Inflammatory macrophage (primary cell): ENCODE measurements at places on chromosomes 3 and 15.

DNA sequence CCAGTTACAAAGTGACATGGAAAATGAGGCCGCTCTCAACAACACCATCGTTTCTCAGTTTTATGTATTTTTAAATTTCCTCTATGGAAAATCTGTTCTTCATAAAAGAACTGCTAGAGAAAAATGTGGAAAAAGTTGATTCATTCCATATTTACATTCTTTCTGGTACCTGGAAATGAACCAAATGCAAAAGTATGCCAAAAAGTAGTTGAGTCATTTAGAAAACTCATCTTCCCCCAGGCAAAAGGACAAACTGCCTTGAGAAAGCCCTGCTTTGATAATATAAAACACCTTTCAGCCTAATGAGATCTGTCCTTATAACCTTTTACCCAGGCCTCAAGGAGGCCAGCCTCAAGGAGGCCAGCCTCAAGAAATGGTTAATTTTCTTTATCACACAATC, 283.0 kb upstream of the VEPH1 start:
- no peak for DNase-seq

GRCh38 chr3:152359385-152360248, 90.9 kb downstream of the MBNL1 start:
- no peak for DNase-seq

DNA sequence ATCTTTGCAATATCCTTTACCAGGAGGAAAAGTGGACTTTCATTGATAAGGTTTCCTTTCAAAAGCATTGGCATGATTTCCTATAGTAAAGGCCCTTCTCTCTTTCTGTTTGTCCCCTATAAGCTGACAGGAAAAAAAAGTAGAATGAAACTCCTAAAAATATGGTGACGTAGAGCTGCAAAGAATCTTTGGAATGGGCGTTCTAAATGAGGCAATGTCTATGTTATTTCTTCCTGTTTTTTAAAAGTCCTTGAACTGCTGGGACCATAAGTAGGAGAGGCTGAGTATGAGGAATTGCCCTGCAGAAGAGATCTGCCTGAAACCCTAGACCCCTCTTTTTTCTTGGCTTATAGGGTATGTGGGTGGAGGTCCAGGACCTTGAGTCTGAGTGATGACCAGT, 17.2 kb downstream of the ST3GAL6 start:
- no peak for DNase-seq

GRCh38 chr15:69869291-69869690, 228.4 kb downstream of the TLE3 start:
- DNase-seq = no peak

GRCh38 chr3:119293105-119293870, 895 bp upstream of the ARHGAP31 start:
- DNase-seq = no peak

DNA sequence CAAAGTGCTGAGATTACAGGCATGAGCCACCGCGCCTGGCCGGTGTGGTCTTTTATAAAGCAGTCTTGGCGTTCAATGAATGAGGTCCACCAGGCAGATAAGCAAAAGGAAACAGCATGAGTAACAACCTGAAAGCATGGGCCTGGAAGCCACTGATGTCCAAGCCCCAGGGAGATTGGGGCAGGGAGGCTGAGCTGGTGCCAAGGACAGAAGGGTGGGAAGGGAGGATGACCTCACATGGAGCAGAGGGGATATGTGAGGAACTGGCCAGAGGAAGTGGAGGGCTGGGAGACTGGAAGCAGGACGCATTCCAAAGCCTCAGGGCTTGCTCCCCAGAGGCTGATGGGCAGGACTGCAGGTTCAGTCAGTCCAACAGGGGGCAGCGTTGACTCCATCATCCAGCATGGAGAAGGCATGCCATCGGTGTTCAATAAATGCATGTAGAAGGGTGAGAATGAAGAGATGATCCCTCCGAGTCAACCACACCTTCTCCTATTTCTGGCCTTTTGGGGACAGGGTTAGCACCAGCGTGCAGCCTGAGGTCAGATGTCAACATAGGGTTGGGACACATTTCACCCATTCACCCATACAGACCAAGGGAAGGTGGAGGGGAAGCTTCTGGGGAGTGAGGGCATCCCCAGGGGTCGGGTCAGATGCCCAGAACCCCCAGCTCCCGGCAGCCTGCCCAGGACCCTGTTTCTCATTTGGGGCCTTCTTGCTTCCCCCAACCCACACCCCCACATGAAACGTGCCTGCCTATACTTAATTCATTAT, 14.8 kb downstream of the MYL3 start:
- DNase-seq = peak; percentile 44

- DNase-seq = no peak
Measured at GRCh38 chr3:4503050-4503449, 9.9 kb downstream of the ITPR1 start.

DNA sequence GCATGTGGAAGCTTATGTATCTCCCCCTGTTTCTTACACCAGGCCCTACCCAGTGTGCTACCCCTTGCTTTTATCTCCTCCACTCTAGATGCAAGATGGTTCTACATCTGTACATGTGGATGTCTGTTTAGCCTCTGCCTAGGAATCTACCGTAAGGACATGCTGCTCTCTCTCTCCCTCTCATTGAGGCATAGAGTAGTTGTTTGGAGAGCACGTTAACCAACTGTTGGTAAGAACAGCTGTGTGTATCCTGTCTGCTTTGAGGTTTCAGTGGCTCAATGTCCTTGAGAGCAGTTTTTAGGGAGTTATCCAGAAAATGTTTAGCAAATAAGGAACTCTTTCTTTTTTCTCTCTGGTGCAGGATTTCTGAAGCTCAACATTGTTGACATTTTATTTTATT, 152.8 kb downstream of the DNAJB8 start:
- no peak for DNase-seq

DNA sequence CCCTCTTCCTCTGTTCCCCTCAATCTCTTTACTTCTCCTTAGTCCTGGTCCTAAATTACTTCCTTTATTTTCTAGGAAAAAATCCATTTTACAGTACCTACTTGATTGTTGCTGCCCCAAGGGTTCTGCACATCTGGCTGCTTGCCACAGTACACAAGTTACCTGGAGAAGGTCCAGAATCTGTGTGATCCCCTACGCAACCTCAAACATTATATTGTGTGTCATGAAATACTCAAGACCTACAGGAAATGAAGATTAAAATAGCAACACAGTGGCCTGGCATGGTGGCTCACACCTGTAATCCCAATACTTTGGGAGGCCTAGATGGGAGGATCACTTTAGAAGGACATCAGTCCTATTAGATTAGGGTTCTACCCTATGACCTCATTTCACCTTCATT, 48.7 kb downstream of the PRKAR2A start:
- DNase-seq = no peak

DNA sequence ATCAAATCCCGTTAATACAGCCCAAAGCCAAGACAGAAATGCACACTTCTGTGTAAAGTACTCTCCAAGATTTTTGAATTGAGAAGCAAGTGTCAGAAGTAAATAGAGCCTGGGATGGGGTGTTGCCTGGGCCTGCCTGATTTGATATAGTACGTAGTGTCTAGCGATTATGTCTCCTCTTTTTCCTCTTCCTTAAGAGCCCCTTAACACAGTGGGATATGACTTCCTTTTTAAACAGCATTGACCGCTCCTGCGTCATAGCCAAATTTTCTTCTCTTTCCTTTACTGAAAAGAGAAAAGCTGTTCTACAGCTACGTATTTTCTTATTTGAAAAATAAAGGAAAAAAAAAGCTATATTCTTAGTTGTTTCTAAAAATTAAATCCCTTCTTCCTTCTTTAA, 97.7 kb downstream of the PLCL2 start:
- DNase-seq = no peak

DNA sequence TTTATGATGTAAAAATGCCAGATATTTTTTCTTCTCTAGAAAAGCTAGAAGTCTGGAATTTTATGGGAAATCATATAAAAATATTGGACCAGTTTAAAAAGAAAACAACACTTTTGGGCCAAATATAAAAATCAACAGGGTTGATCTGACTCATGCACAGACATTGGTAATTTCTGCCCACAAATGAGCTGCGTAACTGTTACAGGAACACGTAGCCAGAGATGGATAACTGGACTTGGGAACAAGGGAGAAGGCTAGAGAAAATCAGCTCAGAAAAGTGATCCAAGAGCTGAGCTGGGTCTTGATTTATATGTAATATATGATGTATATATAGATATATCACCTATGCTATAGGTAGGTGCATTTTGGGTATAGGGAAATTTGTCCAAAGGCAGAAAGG, 36.8 kb upstream of the NAALADL2 start:
- no peak for DNase-seq

GRCh38 chr15:55318588-55319494, at the start of the genes PIGB and PIGBOS1:
Gene PIGB, plus strand, starts transcription at chr15:55319222. Its CDS starts 29 bp downstream, at chr15:55319251.
Gene PIGBOS1, minus strand, starts transcription at chr15:55319123. Its CDS starts 1,331 bp downstream, at chr15:55317792.
- DNase-seq = peak; percentile 92

DNA sequence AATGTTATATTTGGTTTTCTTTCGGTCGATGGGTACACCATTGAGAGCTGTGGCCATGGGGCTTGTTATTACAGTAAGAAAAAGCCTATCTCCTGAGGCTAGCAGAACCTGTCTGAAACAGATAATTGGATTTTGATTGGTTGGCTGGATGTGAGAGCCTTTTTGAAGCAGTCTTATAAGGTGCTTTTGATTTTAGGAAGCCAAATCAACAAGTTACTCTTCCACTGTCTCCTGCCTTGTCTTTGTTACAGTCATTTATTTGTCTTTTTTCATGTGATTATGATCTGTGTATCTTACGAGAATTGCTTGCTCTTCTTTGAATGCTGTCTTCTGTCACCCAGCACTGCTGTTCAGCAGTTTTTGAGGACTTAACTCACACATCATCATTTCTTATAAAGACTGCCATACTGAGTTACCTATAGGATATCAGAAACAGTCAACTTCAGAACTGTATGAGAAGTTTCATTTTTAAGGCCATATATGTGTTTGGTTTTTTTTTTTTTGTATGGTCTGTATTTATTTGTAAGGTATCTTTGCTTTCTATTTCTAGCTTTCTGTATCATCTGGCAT, 51.1 kb downstream of the MEF2A start:
- no peak for DNase-seq

DNA sequence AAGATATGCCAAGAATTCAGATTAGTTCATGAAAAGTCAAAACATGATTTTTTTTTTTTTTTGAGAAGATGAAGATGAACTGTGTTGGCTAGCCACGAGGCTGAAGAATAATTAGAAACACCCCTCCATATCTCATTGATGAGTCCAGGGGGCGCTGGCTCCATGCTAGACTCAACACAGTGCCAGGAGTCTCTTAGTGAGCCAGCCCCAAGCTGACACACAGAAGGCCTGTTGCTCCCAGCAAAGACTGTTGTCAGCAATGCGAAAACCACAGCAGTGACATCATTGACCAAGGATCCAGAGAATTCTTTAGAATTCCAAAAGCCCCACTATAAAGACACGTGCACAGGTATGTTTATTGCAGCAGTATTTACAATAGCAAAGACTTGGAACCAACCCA, 185.2 kb downstream of the ANXA2 start:
- no peak for DNase-seq

DNA sequence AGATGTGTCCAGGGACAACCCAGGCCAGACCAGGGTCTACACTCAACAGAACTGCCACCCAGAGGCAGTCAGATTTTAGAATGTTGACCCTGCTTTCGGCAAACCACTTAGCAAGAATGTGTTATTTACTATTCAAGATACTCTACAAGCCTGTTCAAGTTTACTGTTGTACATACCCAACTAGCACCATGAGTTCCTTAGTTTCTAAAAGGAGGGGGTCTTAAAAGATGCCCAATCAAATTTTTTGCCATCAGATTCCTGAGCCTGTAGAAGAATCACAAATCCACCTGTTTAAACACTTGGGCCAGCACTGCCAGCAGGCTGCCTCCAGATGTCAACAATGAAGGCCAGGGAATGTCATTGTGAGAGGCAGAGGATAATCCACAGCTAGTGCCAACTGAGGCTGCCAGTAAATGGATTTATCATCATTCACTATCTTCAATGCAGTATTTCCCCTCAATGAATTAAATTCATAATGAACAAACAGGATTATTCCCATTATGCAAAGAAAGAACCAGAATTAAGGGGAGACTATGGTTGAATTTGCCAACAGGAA, 43.5 kb upstream of the SNRPA1 start:
- DNase-seq = no peak

- DNase-seq = no peak
Measured at GRCh38 chr3:117761703-117762620, 1052.4 kb downstream of the TUSC7 start.

DNA sequence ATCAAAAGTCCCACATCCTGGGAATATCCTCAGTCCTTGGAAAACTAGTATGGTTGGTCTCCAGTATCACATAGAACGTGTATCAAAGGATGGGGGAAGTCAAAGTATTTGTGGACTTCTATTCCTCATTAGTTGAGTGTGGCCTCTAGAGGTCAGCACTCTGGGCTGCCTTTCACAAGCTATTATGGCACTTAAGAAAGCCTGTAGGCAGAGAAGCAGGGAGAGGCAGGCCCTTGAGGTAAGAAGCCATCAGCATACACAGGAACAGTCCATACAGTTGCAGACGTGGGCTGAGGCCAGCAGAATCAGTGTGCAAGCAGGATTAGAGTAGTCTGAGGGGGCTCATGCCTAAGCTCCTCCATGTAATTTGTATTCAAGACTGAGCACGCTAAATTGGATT, 341.7 kb downstream of the CLSTN2 start:
- peak; percentile 3 for DNase-seq

DNA sequence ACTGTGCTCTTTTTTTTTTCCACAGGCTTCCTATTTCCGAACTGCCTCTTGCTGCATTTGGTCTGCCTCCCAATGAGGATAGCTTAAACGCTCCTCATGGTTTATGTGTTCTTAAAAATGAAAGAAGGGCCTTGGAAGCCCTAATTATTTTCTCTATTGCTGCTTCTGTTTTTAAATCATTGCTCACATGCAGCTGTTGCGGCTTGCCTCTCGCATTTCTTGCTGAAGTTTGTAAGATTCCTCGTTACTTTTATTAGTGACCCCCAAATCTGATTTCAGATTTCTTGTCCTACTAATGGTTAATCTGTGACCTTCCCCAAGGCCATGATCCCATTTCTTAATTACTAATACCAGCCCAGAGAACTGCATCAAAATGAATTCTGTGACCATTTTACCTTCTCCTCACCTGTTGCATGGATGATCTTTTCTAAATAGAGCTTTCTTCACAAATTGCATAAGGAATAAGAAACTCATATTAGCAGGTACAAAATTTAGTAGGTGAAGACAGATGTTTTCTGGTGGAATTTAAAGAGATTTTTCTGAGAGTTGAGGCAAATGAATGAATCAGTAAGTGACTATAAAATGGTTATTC, 1.8 kb downstream of the UBE2E1 start:
- peak; percentile 48 for DNase-seq

GRCh38 chr15:101359365-101359947, 64.4 kb upstream of the SNRPA1 start:
- DNase-seq = no peak

GRCh38 chr3:4562595-4562994, 69.4 kb downstream of the ITPR1 start:
- no peak for DNase-seq

- no peak for DNase-seq
Measured at GRCh38 chr3:59563072-59563605, 513.3 kb upstream of the CFAP20DC start.

GRCh38 chr15:96535148-96535547, 204.6 kb downstream of the NR2F2 start:
- DNase-seq = no peak
